Activated CD4-positive, alpha-beta T cell treated with anti-CD3 and anti-CD28 coated beads, Interleukin-2, amount 50 U/mL, for 1 hour (primary cell): ENCODE measurements at places on chromosomes 1 and 21.
A peak's percentile ranks its signal among the peaks of the same experiment; 100 is the strongest.

GRCh38 chr1:221149111-221149510 lies 269.9 kb downstream of the HLX start:
- no peak for DNase-seq

GRCh38 chr1:11533790-11534787 lies 55.1 kb downstream of the DISP3 start:
- no peak for DNase-seq

DNA sequence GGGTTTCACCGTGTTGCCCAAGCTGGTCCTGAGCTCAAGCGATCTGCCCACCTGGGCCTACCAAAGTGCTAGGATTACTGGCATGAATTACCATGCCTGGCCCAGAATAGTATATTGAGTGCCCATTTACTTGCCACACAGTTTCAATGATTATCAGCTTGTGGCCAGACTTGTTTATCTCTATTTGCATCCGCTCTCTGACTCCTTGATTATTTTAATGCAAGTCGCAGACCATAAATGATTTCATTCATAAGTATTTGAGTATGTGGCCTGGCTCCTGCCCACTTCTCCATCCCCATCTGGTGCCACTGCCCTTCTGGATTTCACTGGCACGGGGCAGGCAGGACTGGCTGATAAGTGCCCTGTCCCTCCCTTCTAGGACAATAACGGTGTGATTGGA lies 18.2 kb upstream of the TRNAU1AP start:
- DNase-seq, result no peak

- no peak for DNase-seq
These were observed 51.5 kb downstream of the KCNAB2 start for GRCh38 chr1:6097117-6097595.

DNA sequence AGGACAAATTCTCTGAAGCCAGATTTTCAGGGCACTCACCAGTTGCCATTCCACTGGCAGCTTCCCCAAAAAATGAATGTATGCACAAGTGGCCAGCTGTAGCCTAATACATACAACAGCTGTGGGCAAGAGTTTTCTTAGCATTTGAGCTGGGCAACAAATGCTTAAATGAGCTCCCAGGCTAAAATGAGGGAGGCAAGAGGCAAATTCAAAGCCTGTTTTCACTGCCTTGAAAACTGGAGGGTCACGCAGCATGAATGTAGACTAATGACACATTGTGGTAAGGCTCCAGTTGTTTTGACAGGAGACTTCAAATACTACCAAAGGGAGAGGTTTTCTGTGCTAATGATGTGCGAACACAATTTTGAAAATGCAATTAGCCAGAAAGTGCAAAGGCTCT lies 88.2 kb downstream of the TIAM1 start:
- no peak for DNase-seq

DNA sequence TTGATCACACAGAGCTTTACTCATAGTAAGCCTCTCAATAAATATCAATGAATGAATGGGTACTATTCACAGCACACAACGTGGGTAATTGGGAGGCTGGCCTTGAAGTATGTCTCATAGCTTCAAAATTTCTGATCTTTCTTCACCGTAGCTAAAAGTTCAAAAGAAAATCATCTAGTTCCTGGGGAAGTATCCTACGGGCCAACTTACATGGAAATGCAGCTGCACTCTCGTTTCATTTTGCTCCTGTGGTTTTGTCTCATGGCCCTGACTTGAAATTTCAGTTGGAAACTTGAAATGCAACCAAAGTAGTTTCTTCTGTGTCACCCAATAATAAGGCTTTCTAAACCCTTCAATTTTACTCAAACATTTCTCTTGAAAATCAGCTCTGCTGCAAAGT lies 76.1 kb upstream of the CNIH3 start:
- no peak for DNase-seq

- DNase-seq, result no peak
These were observed 94.2 kb upstream of the DMRTA2 start for GRCh38 chr1:50517488-50517887.

GRCh38 chr1:67861856-67862516 lies 28.7 kb upstream of the GNG12 start:
- no peak for DNase-seq

DNA sequence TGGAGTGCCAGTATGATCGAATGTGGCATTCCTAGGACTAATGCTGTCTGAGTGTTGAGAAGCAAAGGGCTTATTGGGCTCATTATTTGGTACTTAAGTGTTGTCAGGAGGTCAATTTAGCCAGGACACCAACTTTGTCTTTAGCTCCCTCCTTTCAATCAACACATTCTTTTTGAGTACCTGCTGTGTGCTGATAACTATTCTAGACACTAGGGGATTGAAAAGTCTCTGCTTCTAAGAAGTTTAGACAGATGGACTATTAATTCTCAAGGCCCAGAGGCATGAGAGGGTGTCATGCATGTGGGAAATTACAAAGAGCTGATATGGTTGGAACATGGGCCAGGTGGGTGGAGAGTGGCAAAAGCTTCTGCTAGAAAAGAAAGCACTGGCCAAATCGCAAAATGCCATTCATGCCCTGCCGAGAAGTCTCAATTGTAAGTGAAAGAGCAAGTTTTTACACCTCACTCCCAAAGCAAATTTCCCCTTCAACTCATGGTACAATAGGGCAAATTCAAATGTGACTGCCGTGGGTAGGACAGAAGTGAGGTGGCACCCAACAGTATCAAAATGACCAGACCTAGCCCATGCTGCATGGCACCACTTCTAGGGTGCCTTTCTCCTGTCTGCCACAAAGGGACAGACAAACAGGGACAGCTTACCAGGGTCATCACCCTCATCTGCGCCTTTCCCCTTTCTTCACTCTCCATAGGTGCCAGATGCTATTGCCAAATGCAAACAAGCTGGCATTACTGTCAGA lies 53.6 kb upstream of the LAX1 start:
- no peak for DNase-seq

DNA sequence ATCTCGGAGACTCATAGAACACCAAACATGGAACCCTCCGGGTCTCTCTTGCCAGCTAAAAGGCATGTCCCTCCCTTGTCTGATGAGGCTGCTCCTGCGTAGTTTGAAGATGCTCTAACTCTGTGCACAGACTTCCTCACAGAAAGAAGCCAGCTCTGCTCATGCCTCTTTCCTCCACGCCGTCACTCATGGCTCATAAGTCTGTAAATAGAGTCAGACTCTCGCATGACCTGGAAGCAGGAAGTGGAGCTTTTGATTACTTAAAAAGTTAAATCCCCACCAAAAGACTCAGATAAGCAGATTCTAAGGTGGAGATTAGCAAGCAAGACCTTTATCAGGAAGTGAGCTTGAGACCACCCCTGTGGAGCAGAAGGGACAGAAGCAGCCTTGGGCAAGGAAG lies 171.6 kb downstream of the TRIM33 start:
- no peak for DNase-seq

- no peak for DNase-seq
These were observed 45.9 kb upstream of the KIF26B start for GRCh38 chr1:245108909-245109308.

DNA sequence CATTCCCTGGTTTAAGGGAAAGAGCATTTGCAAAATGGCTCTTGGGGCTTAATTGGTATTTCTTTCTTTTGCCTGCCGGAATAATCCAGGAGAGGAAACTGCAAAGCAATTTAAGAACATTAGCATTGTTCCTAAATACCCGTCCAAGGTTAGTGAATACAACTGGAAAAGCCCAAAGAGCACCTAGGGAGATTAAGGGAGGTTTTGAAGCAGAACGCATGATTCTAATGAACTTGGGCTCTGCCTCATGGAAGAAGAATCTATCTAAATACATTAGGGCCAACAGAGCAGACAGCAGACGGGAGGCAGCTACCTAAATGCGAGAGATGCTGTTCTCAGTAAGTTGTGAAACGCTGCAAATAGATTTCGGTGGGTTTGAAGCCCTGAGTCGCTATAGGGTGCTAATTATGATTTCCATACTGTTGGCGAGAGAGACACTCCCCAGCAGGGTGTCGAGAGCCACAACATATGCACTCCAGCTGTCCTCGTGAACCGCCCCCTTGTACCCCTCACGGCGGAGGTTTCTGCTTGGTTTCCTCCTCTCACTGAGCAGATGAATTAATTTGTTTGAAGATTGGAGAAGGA lies 326.7 kb upstream of the CAMK1G start:
- no peak for DNase-seq

DNA sequence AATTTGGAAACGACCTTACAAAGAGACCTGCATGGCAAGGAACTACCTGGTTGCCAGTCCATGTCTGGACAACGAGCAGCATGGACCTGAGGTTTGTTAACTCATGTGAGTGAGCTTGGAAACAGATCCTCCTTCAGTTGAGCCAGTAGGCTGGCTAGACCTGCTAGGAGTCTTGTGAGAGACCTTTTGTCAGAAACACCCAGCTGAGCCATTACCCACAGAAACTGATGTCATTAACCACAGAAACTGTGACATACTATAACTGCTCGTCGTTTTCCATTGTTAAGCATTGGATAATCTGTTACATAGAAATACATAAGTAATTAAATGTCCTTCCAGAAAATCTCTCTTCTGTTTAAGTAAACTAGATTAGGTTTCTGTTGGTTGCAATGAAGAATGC lies 211.1 kb upstream of the C21orf91 start:
- DNase-seq, result no peak

- peak; percentile 9 for DNase-seq
These were observed 156.1 kb downstream of the KIF26B start for GRCh38 chr1:245310571-245311531.

- no peak for DNase-seq
These were observed 38.0 kb upstream of the ACTRT2 start for GRCh38 chr1:2983319-2983705.

- DNase-seq, result no peak
These were observed 175.9 kb downstream of the PRDM16 start for GRCh38 chr1:3244927-3245315.

DNA sequence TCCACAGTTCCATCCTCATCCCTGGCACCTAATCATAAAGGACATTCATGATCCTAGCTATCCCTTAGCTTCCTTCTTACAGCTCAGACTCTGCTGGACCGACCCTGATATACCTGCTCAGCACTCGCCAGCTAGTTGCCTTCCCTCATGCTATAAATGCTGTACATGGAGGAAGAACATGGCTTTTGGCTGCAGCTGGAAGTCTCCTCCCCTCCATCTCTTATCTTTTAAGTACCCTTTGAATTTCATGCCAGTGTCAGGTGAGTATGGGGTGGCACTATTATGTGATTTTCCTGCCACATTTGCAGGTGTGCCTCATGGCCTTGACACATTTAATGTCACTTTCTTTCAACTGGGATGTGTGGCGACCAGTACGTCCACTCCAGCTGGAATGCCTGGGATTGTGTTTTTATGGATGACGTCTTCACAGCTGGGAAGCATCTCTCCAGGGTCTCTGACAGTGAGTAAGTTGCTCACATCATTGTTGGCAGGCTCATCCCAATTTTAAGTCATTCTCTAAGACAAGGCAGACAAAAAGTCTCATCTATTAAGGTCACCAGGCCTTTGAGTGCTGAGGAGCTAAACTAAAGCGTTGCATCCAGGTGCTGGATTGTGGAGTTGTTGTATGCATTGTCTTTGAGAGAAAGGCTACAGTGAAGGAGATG lies 43.4 kb downstream of the RUNX1 start:
- no peak for DNase-seq

DNA sequence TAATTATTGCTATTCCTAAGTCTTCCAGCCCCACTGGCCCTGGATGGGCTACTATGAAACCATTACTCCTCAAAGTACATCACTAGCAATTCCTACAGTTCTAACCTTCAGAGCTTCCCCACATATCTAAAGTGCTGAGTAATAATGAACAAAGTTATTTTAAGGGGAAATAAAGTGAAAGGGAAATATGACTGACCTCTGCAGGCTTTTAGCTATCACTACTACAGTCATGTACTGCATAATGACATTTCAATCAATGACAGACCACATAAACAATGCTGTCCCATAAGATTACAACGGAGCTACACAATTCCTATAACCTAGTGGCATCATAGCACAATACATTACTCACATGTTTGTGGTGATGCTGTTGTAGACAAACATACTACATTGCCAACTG lies 32.5 kb upstream of the ASPM start:
- no peak for DNase-seq

GRCh38 chr21:15964236-15964855 lies 234.6 kb downstream of the USP25 start:
- no peak for DNase-seq

- no peak for DNase-seq
These were observed 161.7 kb downstream of the SIPA1L2 start for GRCh38 chr1:232468249-232468648.

- peak; percentile 52 for DNase-seq
These were observed at the start of gene ECE1 for GRCh38 chr1:21289700-21290545. ECE1 (minus strand) TSS chr1:21290463; CDS start chr1:21290414, 49 bp downstream.

GRCh38 chr21:45430521-45431501 lies 25.8 kb downstream of the COL18A1 start:
- DNase-seq, result no peak

DNA sequence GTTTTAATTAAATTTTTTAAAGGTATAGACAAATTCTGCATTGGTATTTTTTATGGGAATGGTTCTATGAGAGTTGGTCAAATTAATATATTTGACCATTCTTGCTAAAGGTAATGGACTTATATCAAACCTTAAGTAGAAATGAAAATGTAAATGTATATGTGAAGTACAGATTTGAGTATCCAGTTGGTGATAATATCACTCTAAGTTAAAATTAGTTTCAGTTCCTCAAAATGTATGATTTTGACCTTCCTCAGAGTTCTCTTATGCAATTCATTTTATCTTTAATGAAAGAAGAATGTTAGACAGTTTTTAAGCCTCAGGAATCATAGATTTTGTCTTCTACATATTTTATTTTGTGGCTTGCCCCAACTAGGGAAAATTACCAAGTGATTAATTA lies 1291.5 kb upstream of the B3GALT2 start:
- DNase-seq, result no peak

DNA sequence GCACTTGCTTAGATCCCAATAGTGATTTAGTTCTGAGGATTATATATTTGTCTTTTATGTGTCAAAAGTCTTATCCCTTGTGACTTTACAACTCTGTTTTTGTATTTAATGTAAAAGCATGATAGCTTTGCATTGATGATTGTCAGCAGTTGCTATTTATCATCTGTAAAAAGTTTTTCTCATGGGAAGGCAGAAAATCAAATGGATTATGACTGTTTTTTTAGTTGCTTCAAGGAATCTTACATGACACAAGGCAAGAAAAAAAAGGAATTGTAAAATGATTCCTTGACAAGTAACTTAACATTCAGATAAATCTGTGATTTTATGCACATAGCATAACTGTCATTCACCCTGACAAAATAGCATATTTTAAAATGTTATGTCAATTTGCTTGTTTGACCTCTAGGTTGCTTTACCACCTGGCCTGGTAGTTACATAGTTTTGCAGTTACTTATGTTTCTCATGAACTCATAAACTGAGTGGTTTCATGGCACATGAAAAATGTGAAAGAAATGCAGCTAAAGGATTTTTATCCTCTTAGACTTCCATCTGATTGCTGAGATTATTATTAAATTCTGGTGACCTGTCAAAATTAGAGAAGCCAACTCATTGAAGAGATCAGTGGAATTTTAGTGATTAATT lies 622.6 kb downstream of the ADGRL2 start:
- no peak for DNase-seq
